Stimulated activated CD8-positive, alpha-beta memory T cell treated with anti-CD3 and anti-CD28 coated beads, Interleukin-4, amount 100 ng/mL, for 4 hours (primary cell): ENCODE measurements at places on chromosomes 13 and 19.

DNA sequence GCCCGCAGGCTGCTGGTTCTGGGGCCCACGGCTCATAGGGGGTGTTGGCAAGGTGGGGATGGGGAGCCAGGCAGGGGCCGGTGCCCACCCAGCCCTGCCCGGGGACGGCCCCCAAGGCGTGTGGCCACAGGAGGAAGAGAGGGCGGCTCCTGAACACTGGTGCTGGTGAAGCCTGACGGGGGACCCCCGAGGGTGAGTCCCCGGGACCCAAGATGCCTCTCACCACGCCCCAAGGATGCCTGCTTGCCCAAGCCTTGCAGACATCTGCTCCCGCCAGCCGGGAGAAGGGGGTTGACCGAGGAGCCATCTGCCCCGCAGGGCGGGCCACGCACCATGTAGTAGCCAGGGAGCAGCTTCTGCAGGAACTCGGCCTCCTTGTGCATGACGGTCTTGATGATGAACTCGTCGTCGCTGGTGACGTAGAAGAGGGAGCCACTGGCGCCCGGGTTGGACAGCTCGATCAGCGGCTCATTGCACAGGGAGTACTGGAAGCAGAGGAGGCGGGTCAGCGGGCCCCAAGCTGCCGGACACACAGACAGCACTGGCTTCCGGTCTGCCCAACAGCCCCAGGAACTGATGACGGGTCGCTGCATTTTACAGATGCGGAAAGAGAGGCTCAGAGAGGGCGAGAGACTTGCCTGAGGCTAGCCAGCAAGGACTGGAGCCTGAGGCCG lies 29.6 kb upstream of the CACTIN start:
- DNase-seq = no peak

DNA sequence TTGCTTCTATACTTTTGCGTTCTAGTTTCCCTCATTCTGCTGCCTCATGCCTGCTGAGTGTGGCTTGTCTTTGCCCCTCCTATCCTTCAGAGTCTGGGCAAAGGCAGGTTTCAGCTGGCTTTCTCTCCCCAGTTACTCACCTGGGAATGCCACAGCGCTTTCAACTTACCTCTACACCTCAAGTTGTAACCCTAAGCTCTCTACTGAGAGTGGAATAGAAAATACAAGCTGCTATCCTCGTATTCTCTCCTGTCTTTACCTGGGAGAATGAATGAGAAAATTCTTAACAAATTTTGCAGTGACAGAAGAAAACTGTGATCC lies 316.3 kb upstream of the KLF12 start:
- DNase-seq = no peak

DNA sequence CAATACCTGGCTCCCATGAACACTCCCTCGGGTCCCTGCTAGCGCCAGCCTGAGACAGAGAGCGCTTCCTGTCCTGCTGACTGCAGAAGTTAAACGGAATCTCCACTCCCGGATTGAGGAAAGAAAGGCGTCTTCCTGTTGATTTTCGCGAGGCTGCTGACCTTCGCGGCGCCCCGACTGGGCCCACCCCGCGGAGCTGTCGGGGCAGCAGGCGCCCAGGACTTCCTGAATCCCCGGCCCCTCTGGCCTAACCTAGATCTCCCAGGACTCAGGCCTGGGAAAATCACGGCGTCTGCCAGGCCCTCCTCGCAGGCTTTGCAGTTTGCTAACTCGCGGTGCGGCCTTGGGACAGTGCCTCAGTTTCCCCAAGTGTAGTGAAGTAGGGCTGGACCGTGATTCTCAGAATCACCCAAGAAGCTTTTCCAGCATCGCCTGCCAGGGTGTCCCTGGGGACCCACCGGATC lies 108.8 kb downstream of the KCTD15 start:
- DNase-seq = no peak

- no peak for DNase-seq
Measured at GRCh38 chr19:33383720-33384292, 10.3 kb downstream of the CEBPG start.

DNA sequence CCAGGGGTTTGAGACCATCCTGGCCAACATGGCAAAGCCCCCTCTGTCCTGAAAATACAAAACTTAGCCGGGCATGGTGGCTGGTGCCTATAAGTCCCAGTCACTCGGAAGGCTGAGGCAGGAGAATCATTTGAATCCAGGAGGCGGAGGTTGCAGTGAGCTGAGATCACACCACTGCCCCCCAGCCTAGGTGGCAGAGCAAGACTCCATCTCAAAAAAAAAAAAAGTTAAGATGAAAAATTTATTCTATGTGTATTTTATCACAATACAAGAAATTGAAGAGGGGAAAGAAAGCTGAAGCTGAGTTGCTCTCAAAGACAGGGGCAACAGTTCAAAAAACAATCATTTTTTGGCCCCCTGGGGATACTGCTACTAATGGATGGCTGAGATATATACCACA lies 31.1 kb downstream of the INSR start:
- no peak for DNase-seq

- DNase-seq = no peak
Measured at GRCh38 chr13:61252213-61252612, 163.4 kb downstream of the PCDH20 start.

DNA sequence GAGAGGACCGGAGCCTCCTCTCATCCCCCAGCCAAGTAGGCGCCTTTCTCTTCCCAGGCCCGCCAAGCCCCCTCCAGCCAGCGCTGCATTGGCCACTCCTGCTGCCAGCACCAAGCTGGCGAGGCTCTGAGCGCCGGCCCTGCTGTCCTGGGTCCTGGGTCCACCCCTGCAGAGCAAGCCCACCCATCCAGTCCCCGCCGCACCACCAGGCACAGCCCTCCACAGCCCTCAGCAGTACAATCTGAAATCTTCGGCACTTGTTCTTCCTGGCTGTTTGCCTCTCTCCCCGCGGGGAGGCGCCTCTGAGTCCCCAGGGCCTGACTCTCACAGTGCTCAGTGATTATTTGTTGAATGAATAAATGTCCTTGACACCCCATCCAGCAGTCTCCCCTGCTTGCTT lies 236.4 kb upstream of the SGCG start:
- DNase-seq = no peak

DNA sequence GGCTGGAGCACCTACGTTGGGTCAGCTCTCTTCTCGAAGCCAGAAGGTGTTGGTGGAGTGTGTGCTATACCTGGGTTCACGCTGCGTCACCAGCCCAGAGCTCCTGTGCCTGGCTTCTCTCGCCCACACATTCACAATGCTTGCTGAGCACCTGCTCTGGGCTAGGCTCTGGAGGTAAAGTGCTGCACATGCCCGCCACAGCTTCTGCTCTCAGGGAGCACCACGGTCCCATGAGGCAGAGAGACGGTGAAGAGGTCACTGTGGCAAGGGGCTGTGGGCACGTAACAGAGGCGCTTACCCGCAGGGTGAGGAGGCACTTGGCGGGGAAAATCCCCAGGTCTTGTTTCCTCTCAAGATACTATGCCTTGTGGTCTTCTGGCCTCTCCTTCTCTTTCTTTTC lies 174.2 kb downstream of the TEX29 start:
- DNase-seq = no peak

GRCh38 chr13:52141299-52141698 lies 12.4 kb upstream of the NEK5 start:
- DNase-seq = no peak

DNA sequence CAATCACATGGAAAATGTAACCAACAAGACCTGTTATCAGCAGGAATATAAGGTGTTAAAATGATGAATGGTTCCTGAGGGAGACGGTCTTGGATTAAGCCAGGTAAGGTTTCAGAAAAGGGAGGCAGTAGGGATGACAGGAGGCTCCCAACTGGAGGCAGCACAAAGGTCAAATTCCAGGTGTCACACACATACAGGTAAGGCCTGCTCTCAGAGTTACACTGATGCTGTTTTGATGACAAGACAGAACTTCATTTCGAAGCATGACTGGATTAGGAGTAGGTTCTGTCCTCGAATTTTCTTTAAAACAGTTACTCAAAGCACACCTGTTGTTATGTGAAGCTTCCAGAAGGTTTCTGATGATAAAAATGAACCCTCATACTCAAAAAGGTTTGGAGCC lies 7.4 kb downstream of the MED26 start:
- DNase-seq = no peak

DNA sequence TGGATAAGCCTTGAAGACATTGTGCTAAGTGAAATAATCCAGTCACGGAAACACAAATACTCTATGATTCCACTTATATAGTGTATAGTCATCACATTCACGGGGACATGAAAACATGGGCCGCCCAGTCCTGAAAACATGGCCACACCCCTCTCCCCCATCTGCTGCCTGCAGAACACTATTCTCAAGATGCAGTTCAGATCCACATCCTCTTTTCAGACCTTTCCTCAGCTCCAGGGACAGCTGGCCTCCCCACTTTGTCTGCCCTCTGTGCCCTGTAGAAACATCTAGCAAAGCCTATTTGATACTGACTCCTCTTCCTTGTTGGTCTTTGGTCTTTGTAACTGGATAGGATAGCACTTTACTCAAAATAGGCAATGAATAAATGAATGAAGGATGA lies 8.3 kb downstream of the RFX2 start:
- no peak for DNase-seq

- DNase-seq = no peak
Measured at GRCh38 chr13:42312817-42313431, 41.0 kb downstream of the AKAP11 start.

- DNase-seq = no peak
Measured at GRCh38 chr13:76481738-76482137, 404.5 kb downstream of the KCTD12 start.

DNA sequence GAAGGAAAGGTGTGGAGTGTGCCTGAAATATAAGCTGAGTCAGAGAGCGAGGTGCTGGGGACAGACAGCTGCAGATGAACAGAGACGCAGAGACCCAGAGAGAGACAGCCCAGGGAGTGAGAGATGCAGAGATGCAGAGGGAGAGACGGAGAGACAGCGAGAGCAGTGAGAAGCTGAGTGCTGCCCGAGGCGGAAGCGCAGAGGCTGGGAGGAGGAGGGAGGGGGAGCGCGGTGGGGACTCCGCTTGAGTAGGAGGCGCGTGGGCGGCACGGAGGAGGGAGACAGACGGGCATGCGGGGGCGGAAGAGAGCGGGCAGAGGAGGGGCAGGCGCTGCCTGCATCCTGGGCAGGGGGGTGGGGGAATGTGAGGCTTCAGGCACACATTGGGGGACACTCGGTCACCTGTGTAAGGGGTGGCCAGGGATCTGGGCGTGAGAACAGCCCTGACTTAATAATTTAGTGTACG lies 25.7 kb downstream of the SLC8A2 start:
- DNase-seq = peak; percentile 54
